ENCODE measurements at places on chromosomes 1 and 21.

- DNase-seq: no peak
Observed at GRCh38 chr21:15645830-15646229, 84.0 kb upstream of the USP25 start.

GRCh38 chr1:41784531-41785274 is 134.0 kb downstream of the HIVEP3 start:
- no peak for DNase-seq

GRCh38 chr1:33454646-33455282 is 17.7 kb upstream of the ZSCAN20 start:
- DNase-seq: no peak

GRCh38 chr1:38662126-38662525 is 197.4 kb downstream of the RRAGC start:
- no peak for DNase-seq

DNA sequence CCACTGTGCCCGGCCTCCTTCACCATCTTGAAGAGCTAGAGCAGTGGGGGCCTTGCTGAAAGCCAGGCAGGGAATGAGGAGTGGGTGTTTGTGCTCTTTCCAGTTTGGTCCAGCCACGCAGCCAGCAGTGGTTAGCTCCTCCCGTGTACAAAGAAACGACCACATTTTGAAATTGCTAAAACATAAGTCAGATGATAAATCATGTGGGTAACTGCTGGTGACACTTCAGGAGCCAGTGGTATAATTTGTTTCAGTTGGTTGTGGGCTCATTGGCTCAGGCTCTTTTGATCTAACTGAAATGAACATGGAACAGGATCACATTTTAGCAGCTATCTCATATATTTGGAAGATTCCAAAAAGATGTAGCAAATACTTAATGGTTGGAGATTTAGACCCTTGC is 87.6 kb downstream of the MTR start:
- no peak for DNase-seq

DNA sequence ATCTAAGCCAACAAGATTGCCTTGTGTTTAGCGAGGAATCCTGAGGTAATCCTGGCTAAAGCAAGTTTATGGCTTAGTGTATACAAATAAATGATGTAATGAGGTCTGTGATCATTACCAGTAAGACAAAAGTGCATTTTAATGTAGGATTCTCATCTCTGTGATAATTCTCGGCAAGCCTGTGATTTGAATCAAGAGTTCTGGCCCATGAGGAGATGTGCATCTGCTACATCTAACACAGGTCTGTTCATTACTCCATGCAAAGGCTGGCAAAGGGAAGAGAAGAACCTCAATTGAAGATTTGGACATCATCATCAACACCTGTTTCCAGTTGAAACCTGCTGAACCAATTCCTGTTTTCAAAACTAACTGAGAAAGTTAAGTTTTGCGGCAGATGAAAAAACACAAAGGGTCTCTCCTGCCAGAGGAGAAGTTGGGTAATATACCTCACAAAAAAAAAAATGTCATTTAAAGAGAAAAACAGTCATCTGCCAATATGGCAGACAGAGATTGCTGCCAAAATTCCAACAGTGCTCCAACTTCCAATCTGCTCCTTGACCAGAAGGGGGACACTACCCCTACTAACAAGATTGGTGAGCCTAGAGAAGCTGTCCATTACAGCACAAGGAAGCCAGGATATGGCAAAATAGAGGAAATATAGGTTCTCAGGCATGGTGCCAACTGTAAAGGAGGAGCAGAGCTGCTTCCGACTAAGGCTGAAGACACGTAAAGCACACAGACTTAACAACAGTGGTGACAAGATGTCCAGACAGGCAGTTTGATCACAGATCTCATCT is 453.7 kb downstream of the TTLL7 start:
- no peak for DNase-seq

DNA sequence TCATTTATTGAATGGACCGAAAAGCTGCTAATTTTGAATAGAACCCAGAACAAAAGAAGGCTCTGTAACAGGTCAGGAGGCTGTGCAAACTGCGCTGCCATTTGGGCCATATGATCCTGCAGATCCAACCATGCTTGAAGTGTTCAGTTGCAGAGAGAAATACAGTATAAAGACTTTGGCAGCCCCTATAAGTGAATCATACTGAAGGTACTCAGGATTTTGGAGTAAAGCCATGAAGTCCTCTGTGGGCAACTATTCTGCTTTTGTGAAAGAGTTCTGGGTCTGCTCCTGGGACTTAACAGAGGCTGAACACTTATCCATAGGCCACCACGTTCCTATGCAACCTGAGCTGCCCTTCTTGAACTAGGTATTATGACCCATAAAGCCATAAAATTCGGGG is 1613.6 kb upstream of the PRMT6 start:
- DNase-seq: no peak

DNA sequence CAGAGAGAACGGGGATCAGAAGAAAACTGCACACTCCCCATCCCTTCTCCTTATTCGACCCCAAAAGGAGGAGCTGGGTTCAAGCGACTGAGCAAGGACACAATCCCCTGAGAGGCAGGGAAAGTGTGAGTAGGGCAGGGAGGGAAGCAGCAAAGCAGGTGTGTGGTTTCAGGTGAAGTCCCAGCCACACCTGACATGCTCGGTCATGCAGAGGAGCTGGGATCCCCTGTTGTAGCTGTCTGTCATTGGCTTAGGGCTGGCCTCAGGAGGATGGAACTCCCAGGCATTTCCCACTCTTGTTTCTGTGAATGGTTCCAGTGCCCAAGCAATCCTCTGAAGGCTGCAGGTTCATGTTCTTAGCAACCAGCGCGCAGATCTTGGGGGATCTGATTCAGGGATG is 150.7 kb downstream of the DSCAM start:
- DNase-seq: no peak

DNA sequence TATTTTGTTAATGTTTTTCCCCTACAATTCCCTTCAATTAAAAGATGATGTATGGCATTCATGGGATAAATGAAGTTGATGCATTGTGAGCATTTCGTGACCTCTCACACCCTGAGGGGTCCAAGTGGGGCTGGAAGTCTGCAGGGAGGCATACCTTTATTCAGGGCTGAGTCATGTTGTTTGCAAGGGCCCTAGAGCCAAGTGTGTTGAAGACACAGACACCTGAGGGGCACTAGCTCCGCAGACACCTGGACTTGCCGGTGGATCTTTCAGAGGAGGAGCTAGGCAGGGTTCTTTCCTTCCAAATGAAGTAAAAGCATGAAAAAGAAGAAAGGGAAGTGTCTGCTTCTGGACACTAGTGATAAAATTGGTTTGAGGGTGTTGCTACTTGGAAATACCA is 57.0 kb upstream of the RGS7 start:
- no peak for DNase-seq

GRCh38 chr1:14724246-14724645 is 125.8 kb downstream of the KAZN start:
- no peak for DNase-seq

DNA sequence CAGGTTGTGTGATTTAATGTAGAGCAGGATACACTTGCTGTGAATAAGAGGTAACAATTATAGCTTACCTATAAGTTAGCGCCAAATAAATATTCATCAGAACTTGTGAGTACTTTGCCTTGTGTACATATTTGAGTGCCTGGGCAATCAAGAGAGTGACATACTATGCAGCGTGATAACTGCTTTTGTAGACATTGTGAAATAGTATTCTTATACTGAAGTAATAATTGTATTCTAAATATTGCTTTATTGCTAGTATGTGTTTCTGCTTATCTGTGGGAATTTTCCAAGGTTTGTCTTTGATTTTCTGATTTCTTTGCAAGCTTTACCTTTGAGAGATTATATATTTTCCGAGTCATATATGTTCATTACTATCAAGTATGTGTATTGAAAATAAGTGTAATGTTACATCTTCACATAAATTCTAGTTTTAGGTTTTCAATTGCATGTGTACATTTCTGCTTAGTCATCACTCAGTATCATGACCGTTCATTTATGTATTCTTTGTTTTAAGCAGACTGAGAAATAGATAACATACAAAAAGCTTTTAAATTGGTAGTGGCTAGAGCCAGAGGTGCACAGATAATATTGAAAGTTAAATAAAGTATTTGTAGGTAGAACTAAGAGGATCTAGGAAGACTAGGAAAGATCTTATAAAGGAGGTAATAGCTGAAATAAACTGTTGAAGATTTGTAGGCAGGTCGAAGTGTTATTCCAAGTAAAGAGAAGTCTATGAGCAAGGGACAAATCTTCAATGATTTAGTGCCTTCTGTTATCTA is 19.5 kb downstream of the USP25 start:
- no peak for DNase-seq

- no peak for DNase-seq
Observed at GRCh38 chr1:152220166-152221163, 3.5 kb downstream of the HRNR start.

- no peak for DNase-seq
Observed at GRCh38 chr1:185238447-185238846, 78.6 kb downstream of the IVNS1ABP start.

DNA sequence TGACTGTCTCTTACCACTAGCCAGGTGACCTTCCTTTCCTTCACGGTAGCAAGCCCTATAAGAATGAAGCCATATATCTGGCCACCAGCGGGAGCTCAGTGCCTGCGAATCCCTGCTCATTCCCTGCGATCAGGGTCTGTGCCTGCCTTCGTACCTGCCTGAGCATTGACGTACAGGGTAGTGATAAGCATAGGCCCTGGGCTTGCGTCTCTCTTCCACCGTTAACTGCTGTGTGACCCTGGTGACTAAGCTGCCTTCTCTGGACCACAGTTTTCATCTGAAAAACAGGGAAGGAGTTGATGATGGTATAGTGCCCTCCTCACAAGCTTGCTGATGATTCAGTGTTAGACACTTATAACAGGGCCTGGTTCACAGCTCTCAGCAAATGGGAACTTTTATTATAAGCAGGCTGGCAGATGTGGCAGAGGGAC is 4.1 kb downstream of the ZC3H12A start:
- peak; percentile 52 for DNase-seq

- no peak for DNase-seq
Observed at GRCh38 chr1:31605908-31606427, 11.5 kb upstream of the HCRTR1 start.

GRCh38 chr1:30525631-30525970 is 197.8 kb downstream of the MATN1 start:
- no peak for DNase-seq

- no peak for DNase-seq
Observed at GRCh38 chr1:9835758-9836631, 12.2 kb upstream of the CLSTN1 start.

Measured in right atrium auricular region (tissue), 2 donors.